ENCODE measurements at places on chromosomes 4 and X. TPM values are rescaled to one million over a fixed set of nuclear protein-coding genes. Genes with fewer than 3 reads are reported as not detected.
A peak's percentile ranks its signal among the peaks of the same experiment; 100 is the strongest.

- DNase-seq = no peak
Measured at GRCh38 chr4:153013202-153013977, 77.3 kb downstream of the FHDC1 start.

- no peak for DNase-seq
Measured at GRCh38 chr4:10949039-10949733, 264.6 kb upstream of the CLNK start.

GRCh38 chr4:123418351-123418931 lies 21.8 kb downstream of the SPRY1 start:
- no peak for DNase-seq

DNA sequence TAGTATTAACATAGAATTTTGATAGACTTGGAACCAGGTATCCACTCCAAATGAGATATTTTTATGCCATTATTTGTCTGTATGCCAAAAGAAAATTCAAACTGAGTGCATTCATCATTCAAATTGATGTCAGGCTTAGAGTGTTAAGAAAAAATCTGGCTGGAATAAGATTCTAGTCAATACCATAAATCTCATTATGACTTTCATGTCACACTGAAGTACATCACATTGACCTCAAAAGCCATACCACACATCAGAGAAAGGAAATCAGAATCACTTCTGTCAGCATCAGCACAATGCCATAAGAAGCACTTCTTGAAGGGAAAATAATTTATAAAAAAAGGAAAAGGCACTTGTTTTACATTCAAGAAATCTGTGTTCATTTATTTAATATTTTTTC lies 119.0 kb upstream of the BMP3 start:
- DNase-seq = no peak

DNA sequence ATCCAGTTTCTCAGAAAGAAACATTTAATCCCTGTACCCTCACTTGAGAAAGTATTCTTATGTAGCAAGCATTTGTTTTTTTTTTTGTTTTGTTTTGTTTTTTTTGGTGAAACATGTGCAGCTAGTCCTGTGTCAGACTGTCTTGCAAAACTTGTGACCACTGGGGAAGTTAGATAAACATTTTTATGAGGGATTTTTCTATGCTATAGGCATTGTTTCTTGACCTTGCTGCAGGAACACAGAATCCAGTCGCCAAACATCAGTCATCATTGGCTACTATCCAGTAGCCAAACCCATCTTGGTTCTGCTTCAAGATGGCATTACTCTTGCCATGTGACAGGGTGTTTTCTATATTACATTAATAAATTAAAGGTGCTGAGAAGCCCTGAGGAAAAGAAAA lies 7.7 kb upstream of the MAPK10 start:
- DNase-seq = no peak

GRCh38 chr4:76266627-76267026 lies 15.1 kb downstream of the FAM47E start:
- no peak for DNase-seq

- no peak for DNase-seq
Measured at GRCh38 chr4:53366301-53366716, 448 bp upstream of the SCFD2 start.

- DNase-seq = no peak
Measured at GRCh38 chr4:158775091-158775651, 6.3 kb downstream of the FNIP2 start.

- no peak for DNase-seq
Measured at GRCh38 chr4:169416997-169417396, 146.2 kb upstream of the SH3RF1 start.

- no peak for DNase-seq
Measured at GRCh38 chrX:39899856-39900776, 197.6 kb downstream of the BCOR start.

DNA sequence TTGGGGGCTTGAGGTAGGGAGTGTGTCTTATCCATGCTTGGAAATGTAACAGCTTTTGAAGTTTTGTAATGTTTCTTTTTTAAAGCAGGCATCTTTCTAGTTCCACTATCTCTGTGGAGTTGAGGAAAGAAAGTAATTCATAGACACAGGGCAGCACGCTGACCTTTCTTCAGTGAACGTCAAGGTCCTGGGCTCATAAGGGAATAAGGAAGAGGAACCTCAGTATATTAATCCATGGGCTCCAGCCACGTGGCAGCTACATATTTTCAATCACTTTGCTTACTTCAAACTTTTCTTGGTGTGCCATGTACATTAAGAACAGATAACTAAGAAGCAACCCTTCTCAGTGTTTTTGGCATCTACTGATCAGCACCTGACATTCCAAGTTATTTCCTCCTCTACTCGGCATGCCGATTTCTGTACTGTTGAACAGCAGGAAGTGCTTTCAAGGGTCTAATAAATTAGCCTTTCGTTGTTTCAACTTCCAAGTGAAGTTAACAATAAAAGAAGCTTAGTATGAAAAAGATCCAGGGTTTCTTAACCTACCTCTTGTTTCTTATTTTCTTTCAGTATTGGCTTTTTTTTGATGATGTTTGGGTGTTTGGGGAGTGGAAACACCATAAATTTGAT lies 88.2 kb downstream of the SORBS2 start:
- DNase-seq = no peak

GRCh38 chr4:36244257-36245082 lies at the start of gene ARAP2:
Gene ARAP2, minus strand, starts transcription at chr4:36244514. Its CDS starts 15,028 bp downstream, at chr4:36229486.
- peak; percentile 71 for DNase-seq

GRCh38 chr4:4837316-4837715 lies 22.1 kb upstream of the MSX1 start:
- no peak for DNase-seq

DNA sequence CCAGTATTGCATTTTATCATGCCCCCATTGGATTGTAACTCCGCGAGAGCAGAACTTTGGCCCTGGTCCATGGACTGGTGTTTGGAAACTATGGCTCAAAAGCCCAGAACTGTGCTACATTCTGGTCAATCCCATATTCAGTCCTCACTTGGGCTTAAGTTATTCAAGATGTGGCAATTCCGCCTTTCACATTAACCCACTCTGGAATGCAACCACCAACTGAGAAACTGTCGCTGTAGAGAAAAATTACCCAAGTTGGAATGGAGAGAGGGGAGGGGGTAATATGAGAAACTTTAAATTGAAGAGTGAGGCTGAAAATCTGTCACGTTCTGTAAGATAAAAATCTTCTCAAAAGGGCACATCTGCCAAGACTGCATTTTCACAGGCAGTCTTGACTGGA lies 189.6 kb upstream of the NHS start:
- no peak for DNase-seq

DNA sequence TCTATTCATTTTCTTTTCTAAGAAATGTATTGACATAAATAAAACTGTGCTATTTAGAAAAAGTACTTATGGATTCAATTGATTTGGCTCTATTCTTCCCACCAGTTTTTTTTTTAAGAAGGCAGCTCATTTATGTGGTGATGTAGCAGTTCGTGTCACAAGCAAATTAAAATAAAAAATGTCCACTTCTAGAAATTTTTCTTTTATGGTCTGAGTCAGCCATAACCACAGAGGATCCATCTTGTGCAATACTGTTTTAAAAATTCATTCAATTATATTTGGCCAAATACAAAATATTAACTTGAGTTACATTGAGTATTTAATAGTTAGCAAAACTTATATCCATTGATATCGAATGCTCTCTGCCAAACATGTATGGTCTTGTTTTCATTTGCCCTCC lies 207.9 kb upstream of the FAT1 start:
- DNase-seq = no peak

- peak; percentile 8 for DNase-seq
Measured at GRCh38 chr4:158250321-158250720, 40.0 kb downstream of the TMEM144 start.

GRCh38 chr4:21102667-21103066 lies 402.4 kb downstream of the PACRGL start:
- DNase-seq = no peak

DNA sequence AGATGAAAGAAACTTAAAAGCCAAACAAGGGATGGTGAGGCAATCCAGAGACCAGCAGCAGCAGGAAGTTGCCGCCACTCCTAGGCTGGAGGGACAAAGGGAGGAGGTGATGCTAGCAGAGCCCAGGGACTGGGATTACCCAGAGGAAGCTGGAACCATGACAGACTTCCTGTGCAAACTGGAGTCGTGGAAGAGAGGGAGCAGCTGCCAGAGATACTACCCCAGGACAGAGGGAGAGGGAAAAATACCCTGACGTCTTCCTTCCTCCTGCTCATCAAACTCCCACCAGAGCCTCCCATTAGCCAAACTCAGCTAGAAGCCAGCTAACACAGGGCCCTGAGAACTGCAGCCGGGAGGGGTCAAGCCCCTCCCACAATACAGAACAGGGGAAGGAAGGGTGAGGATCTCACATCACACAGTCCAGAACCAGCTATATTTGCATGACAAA lies 101.2 kb upstream of the KLF3 start:
- peak; percentile 52 for DNase-seq

DNA sequence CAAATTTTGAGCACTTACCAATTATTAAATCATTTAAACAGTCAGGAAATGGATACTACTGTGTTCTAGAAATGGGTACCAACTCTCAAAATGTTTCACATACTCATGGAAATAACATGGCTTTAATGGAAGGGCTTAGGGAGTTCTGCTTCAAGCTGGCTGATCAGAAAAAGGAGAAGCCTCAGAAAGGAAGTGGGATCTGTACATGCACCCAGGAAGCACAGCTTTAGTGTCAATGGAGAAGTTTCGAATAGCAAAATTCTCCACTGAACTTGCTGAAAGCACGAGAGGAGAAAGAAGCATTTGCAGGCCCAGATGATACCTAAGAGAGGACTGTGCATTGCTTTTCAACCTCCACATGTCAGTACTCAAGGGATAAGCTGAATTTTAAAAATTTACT lies 11.1 kb upstream of the HS3ST1 start:
- DNase-seq = no peak

- no peak for DNase-seq
Measured at GRCh38 chr4:86483773-86484172, 110.3 kb upstream of the PTPN13 start.

HTRA3 gene
- 6.6 TPM for total RNA-seq

NXF3 gene
- total RNA-seq = 0.47 TPM

KDM6A gene
- total RNA-seq = 42.2 TPM

CT45A10 gene
- not detected for total RNA-seq

PPM1K gene
- 4.7 TPM for total RNA-seq

CMC4 gene
- total RNA-seq = 3.5 TPM

HSFX4 gene
- not detected for total RNA-seq

POU3F4 gene
- not detected for total RNA-seq
